Panc1 (cell line): ENCODE measurements at places on chromosomes 6 and 20.

GRCh38 chr6:158649289-158650143 is at the start of gene SYTL3:
SYTL3 (plus strand) TSS chr6:158650054; CDS start chr6:158663269, 13,215 bp downstream.
- no peak for DNase-seq

- DNase-seq, result no peak
Measured at GRCh38 chr20:10990625-10991382, 317.0 kb upstream of the JAG1 start.

- no peak for DNase-seq
Measured at GRCh38 chr6:16543521-16543920, 217.7 kb downstream of the ATXN1 start.

- no peak for DNase-seq
Measured at GRCh38 chr20:59771506-59772372, 161.7 kb downstream of the SYCP2 start.

DNA sequence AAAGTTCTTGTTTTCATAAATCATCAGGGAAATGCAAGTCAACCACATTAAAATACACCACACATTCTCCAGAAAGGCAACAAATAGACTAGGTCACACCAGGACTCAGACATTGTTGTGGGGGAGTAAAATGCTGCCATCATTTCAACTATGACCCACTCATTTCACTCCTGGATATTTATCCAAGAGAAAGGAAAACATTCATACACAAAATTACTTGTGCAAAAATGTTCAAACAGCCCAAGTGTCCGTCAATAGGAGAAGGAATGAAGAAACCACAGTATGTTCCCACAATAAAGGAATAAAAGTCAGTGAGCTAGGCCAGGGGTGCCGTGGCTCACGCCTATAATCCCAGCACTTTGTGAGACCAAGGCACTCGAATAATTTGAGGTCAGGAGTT is 81.5 kb upstream of the QKI start:
- DNase-seq, result no peak

DNA sequence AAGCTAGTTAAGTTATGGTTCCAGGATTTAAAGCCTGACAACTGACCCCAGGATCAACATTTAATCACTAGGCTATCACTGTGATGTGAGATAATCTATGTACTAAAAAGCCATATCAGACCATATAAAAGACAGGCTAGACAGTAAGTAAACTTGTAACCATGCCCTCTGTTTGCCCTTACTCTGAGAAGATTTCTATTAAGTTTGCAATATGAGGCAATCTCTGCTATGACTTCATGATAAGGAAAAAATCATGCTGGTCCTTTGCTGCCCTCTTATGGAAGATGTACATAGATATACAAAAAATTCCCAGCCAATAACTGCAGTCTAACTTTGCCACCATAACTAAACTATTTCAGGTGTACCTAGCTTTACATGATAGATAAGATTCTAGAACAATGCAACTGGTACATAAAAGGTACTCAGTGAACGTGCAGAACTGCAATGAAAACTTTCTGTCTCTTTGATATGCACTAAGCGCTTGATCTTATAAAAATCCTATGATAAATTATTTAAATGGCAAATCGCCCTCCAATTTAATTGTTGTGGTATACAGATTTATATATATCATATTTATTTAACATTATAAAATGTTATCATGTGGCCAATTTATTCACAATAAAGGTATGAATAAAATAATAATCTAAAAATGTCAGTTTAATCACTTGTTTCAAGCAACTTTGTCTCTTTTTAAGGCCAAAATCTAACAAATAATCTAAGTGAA is 70.5 kb downstream of the FAM217A start:
- DNase-seq, result no peak

GRCh38 chr20:19840111-19840710 is 82.2 kb downstream of the RIN2 start:
- no peak for DNase-seq

- no peak for DNase-seq
Measured at GRCh38 chr6:142707255-142707654, 237.7 kb downstream of the HIVEP2 start.

DNA sequence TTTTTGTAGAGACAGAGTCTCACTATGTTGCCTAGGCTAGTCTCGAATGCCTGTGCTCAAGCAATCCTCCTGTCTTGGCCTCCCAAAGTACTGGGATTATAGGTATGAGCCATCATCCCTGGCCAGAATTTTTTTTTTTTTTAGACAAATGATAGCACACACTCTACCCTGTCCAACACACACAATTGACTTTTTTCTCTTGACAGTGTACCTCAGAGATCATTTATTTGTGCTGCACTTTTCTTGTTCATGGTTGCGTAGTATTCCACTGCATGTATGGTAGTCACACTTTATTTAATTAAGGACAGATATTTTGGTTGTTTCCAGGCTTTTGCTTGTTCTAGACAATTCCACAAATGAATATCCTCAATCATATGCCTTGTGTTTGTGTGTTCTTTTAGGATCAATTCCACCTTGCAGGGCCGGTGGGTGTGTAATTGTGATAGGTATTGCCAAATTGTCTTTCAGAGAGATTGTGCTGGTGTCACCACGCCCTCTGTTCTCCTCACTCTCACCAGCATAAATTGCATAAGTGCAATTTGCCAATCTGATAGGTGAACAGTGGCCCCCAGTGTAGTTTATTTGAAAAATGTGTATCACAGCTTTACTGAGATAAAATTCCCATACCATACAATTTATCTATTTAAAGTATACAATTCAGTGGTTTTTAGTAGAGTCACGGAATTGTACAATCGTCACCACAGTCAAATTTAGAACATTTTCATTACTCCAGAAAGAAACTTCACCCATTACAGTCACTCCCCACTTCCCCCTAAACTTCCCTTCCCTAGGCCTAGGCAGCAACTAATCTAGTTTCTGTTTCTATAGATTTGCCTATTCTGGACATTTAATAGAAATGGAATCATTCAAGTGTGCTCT is 20.1 kb downstream of the SRC start:
- no peak for DNase-seq
